NCI-H524 treated with DMSO at 0.1 percent for 48 hours (cell line): ENCODE measurements at places on chromosomes 2 and 18.

DNA sequence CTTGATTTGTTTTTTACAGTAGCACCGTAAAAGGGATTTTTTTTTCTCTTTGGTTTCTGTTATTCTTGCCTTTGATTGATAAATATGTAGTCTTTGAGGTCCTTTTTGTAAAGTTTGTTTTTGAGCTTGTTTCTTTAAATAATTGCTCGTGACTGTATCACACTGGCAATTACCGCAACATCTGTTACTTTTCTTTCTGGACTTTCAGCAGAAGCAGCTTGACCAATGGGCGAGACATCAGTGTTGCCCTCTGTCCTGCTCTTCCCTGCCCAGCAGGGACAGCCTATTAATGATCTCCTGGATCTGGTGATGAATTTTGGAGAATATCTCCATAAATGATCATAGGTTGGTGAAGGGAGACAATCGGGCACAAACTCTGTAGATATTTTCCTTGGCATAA lies 74.9 kb downstream of the TDRD15 start:
- DNase-seq = no peak

GRCh38 chr2:103401621-103402020 lies 639.8 kb downstream of the TMEM182 start:
- DNase-seq = no peak

DNA sequence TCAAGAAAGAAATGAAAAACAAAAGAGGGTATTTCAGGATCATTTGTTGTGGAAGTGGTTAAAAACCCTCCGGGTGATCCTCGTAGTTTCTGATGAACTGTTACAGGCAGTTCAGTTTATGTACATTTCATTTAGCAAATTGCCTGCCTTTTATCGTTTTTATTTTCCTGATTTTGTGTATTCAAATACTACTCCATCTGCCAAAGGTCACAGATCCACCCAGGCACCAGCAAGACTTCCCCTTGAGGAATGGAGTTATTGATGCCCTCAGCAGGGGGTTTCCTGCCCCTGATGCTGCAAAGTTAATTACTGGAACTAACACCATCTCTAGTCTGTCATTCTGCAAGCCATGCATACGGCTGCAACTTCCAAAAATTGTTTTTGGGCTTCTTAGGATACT lies 641.9 kb downstream of the SLC4A3 start:
- no peak for DNase-seq

DNA sequence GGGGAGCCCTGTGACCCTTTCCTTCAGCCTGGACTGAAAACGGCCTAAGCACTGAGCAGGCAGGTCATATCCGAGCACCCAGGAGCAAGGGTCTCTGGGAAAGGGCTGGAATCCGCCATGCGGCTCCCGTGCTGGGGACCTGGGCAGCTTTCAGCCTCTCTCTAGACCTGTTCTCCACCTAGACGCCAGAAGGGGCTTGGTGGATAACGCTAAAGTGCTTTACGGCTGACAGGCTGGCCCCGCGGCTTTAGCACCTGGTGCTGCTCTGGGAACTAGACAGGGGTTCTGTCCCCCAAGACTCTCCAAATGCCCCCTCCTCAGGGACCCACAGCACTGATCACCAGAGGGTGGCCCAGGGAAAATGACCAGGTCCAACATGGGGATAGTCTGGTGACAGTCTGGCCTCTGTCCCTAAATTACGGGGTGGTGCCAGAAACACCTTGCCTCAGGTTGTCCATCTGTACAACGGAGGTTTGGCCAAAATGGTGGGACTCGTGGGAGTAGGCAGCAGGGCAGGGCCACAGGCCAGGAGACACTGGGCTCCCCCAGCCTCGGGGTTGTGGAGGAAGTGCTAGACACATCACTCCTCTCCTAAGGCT lies 13.0 kb downstream of the SDC1 start:
- DNase-seq = no peak

DNA sequence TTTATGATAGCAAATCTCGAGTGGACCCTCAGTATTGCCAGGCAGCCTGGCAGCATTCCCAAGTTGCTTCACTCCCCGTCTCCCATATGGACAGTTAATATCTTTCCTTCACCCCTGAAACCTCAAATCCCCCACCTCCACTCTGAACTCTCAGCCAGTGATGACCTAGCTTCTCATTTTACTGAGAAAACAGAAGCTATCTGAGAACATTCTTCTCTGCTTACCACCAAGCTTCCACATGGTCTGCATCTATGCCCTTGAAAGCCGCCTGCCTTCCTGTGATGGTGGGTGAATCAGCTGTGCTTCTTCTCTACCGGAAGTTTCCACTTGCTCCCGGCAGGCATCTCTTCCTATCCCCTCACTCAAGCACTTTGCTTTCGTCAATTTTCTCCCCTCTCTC lies 529.2 kb downstream of the EPHA4 start:
- DNase-seq = no peak

GRCh38 chr2:128967646-128968045 lies 649.0 kb upstream of the HS6ST1 start:
- no peak for DNase-seq

DNA sequence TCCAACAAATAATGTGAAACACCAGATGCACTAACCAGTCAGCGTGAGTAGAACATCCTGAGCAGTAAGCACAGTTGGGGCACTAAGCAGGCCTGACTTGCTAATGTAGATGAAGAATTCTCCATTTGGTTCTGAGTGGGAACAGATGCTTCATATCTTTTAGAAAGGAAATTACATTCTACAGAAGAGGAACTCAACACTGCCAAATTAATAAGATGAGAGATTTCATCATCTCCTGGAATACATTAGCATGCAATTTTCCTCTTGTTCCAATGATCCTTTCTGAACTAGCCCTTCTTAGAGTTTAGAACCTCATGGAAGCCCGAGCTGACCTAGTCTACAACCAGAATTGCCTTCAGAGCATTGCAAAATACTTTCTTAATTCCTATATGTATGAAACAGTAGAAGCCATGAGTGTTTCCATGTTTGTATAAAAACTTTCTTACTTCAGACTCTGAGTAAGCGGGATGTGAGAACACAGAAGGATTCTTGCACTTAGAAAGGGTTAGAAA lies 34.8 kb downstream of the COL5A2 start:
- DNase-seq = no peak

DNA sequence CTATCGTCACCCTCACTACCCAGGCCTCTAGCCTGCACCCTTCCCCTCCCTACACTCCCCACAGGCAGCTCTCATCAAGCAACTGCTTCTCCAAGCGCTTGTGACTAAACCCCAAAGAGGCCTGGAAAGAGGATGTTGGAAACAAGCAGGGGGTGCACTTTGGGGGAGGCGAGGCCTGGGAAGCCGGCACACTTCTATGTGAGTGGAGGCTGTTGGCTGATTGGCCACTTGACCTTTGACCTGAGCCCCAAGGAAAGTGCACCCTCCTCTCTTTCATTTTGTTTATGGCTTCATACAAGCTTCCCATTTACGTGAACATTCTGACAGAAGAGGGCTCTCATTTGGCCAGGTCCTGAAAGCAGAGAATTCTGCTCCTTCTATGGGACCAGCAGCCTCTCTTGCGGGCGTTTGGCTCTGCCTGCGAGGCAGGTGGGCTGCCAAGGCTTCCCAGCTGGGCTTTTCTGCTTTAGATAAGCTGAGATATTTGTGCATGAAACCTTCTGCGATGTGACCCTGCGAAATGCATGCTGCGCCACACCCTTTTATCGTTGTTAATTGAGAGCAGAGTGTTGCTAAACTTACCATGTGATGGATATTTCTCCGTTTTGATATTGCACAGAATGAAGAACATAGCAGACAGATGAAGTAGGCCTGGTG lies 134.8 kb upstream of the NCK2 start:
- no peak for DNase-seq

DNA sequence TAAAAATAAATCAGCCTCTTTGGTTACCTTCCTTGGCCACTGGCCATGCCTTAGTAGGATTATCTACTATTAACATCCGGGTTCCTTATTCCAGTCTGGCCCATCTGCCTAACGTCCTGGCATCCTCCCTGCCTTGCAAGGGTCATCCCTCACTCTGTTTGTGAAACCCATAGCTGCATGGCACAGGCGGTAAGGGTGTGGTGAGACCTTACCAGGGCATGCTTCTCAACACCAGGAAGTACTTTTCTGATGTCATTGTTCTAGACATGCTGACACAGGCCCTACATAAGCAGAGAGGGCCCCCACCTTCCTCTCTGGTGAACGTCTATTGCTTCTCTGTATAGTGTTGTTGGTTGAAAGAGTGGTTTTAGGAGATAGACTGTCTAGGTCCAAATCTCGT lies 296.8 kb upstream of the SPRED2 start:
- no peak for DNase-seq

- no peak for DNase-seq
These were observed 70.6 kb upstream of the ODC1 start for GRCh38 chr2:10518470-10519393.

DNA sequence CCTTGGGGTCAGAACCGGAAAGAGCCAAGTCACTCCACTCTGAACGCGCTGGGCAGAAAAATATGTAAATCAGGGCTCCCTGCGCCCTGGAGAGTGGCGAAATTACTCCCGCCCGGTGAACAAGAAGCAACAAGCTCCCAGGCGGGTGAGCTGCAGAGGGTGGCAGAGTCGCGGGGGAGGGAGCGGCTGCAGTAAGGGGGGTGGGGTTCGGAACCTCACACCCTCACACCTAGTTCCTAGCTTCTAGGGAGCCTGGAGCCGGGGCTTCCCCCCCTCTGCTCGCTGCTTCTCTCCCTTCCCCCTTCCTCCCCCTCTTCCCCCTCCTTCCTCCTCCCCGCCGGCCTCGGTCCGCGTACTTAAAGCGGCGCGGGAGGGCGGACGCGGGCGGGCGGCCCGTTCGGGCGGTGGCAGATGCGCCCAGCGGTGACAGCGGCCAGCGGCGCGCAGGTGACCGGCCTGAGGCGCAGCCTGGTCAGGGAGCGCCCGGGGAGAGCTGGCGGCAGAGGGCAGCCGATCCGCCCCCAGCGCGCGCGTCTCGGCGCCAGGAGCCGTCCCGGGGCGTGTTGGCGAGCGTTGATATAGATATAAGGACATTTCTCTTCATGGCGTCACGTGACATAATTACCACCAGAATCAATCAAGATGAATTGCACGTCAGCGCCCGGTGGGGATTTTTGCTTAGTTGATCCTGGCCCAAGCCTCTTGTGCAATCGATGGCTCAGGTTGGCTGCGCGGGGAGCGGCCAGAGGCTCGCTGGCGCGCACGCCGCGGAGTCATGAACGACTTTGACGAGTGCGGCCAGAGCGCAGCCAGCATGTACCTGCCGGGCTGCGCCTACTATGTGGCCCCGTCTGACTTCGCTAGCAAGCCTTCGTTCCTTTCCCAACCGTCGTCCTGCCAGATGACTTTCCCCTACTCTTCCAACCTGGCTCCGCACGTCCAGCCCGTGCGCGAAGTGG lies at the start of gene HOXD11:
TSS of gene HOXD11 (plus strand) at position 700 of the 959 bp plus-strand sequence. CDS start at position 776, 76 bp downstream.
- DNase-seq = no peak

- no peak for DNase-seq
These were observed 222.9 kb downstream of the STK39 start for GRCh38 chr2:168024459-168024858.

DNA sequence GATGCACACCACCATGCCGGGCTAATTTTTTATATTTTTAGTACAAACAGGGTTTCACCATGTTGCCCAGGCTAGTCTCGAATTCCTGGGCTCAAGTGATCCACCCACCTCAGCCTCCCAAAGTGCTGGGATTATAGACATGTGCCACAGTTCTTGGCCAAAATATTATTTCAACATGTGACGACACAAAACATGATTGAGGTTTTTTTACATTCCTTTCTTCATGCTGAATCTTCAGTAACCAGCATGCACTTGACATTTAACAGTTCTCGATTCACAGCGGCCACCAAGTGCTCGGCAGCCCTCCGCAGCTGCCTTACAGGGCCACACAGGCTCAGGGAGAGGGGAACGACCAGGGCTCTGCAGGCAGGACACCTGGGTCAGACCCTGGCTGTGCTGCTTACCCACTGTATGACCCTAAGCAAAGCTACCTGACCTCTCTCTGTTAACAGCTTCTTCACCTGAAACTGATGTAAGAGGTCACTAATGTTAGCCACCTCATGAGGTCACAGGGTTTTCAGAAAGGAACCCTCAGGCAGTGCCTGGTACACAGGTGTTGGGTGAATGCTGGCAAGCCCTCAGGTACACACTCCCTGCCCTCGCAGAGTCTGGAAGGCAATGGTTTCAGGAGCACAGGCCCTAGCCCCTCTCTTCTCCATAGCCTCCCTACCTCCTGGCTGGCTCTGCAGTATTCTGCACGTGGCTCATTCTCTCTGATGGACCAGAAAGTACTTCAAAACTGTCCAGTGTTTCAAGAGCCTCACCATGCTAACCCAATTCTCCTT lies 25.7 kb downstream of the TUBB6 start:
- no peak for DNase-seq

- DNase-seq = no peak
These were observed 109.1 kb upstream of the CYP1B1 start for GRCh38 chr2:38185012-38185491.

DNA sequence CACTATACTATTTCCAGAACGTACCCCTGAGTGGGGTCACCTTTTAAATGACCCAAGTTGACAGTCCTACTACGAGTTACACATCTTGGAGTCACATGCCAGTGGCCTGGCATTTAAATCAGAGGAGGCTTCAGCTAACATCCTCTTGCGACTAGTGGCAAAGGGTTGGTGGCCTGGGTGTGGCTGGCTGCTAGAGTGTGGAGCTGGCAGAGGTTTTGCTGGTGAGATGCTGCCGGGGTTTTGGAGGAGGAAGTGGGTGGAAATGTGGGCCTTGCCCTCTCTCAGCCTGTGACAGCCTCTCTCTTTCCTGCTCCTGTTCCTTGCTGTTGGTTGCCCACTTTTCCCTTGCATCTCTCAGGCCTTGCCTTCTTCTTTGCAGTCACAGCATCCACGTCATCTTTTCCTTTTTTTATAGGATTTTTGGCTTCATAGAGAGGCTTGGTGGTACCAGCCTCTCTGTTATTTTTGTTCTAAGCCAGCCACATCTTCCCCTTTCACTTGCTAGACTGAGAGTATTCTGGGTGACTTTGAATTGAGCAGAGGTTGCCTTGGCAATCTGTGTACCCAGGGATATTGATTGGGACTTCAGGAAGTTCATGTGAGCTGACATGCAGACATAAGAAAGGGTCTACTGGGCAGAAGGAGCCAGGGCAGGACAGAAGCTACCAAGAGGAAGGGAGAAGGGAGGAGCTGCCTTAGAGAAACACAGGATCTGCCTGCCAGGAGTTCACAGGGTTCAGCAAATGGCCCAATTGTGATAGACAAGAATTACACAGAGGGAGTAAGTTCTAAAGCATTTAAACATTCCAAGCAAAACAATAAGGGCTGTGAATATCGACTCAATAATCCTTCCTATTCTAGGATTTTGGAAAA lies 55.4 kb downstream of the CDC42EP3 start:
- DNase-seq = no peak

- peak; percentile 99 for DNase-seq
These were observed at the start of gene XPO1 for GRCh38 chr2:61538200-61538919. TSS of gene XPO1 (minus strand) at chr2:61538356. CDS start at chr2:61533897, 4,459 bp downstream.

DNA sequence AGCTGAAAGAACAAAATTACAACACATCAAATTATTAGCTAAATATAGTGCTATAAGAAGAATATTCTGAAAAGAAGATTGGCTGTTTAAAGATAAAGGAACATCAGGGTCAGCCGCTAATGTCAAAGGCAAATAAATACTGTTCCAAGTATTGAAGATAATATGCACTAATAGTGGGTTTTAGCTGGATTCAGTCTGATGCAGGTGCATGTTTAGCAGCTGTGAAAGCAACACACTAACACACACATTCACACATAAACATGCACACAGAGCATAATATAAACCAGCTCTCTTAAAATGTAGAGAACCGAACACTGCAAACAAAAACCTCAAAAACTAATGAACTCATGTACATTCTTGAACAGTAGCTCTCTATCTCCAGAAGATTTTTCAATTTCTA lies 634.6 kb downstream of the ERBB4 start:
- no peak for DNase-seq
